MM.1S (cell line): ENCODE measurements at places on chromosomes 1 and 21.

GRCh38 chr1:43238991-43239469, 30.8 kb upstream of the TMEM125 start:
- DNase-seq = no peak

DNA sequence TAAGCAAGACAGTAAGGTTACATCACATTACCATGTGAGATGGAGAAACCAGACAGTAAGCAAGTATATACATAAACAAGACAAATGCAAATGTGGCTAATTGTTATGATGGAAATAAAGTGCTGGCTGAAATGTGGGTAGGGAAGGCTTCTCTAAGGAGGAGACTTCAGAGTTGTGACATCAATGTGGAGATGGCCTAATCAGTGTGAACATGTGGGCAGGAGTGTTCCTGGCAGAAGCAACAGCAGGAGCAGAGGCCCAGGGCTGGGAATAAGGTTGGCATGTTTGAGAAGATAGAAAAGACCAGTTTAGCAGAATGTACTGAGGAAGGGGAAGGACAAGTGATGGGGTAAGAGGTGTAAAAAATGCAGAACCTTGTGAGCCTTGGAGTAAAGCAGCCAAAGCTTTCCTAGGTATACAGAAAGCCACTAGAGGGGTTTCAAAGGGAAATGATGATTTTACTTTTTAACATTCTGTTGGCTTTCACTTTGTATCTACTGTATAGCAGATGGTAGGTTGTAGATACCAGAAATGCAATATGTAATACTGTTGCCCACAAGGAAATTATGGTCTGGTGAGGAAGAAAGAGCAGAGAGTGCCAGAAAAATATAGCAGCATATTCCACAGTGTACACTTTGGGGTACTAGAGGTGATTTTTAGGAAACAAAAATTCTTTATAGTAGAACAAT, 197.4 kb downstream of the FGGY start:
- no peak for DNase-seq

DNA sequence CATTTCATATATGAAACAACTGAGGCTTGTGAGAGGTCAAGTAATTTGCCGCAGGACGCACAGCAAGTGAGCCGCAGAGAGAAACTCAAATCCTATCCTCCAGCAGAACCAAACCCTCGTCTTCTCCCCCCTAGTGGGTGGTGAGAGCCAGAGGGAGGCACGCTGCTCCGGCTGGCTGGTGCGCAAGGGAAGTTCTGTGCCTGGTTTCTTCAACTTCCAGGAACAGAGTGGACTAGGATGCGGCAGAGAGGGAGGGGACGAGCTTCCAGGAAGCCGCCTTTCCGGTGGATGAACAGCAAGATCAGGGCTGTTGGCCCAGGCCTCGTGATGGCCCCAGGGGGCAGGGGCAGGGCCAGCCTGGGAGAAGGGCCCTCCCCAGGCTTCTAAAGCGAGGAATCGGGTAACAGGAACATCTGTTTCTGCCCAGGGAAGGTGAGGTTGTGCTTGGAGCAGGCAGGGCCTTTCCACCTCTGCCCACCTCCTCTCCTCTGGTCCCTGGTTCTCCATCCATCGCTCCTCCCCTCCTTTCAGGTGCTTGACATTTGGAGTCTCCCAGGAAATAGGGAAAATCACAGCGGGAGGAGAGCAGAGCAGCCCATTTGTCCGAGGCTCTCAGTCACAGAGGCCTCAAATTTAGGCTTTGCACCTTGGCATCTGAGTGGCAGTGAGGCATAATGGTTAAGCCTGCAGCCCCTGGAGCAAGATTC, 16.8 kb upstream of the PDIK1L start:
- DNase-seq = no peak

DNA sequence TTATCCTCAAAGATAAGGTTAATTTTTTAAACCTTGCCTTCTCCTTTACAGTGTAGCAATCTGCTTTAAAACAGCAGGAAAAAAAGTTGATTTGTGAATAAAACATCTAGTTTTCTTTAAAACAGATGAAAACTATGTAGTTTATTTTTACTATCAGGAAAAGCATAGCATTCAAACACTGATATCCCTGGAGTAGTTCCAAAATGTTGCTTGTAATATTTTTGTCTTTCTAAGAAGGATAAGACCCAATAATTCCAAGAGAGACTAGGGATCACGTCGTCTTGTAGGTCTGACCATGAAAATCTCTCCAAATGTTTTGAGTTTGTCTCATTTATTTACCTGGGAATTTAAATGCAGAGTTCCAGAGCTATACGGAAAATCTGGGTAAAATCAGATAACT, 204.0 kb downstream of the NTNG1 start:
- DNase-seq = no peak

- DNase-seq = no peak
Observed at GRCh38 chr1:90107990-90108389, 113.1 kb downstream of the ZNF326 start.

DNA sequence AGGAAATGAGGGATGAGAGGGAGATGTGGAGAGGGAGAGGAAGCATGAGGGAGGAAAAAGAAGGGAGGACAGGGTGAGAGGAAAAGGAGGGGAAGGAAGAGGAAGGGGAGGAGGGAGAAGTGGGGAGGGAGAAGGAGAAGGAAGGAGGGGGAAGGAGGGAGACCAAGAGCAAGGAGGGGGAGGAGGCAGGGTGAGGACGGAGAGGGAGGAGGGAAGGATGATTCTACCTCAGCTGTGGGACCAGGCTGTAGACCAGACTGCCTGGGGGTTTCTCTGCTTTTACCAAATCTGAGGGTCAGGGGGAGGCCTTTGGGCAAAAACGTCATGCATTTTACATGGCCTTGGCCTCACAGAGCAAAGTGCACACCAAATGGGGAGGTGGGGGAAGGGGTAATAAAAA, 94.5 kb downstream of the KCND3 start:
- DNase-seq = no peak

DNA sequence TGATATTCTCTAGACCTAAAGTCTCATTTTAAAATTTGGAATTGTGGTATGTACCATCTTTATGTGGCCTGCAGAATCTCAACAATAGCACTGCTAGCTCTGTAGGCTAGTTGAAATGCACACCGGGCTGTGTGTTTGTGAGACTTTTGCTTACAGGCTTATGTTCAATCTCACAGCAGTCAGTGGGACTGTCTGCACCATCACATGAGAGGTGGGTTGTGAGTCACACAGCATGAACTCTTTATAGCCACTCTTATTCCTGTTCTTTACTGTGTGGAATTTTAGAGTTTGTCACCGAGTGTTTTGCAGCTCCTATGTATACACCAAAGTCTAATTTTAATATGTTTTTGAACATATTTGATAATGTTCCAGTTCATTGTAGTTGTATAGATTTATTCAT, 74.6 kb downstream of the RASAL2 start:
- DNase-seq = no peak

DNA sequence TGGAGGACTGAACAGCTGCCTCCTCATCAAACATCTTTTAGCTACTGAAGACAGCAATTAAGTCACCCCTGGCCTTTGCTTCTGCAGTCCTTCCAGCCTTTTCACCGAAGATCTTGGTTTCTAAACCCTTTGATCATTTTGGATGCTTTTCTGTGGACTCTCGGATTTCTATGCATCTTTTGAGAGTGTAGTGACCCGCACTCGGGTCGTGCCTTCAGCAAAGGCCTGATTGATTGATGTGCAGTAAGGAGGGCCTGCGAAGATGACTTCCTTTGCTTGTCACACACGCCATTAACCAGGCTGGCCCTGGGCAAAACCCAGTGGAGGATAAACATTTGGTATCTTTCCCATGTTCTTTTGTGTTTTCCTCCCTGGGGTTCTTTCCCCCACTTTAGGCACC, 157.5 kb upstream of the CD34 start:
- no peak for DNase-seq

DNA sequence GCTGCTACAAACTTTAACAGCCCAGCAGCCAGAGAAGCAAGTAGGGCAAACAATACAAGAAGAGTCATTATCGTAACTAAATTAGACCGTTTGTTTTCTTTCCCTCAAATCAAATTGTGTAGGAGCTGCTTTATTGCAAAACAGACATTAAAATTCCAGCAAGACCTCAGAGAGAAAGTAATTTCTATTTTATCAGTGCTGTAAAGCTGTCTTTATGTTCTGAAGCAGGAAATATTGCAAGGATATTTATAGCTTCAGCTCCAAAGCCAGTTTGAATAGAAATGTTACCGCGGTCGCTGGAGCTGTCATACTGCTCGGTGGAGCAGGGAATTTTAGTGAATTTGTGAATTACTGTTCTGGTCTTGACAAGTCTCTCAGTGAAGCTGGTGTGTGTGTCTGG, 503.8 kb upstream of the PLXNA2 start:
- DNase-seq = no peak

DNA sequence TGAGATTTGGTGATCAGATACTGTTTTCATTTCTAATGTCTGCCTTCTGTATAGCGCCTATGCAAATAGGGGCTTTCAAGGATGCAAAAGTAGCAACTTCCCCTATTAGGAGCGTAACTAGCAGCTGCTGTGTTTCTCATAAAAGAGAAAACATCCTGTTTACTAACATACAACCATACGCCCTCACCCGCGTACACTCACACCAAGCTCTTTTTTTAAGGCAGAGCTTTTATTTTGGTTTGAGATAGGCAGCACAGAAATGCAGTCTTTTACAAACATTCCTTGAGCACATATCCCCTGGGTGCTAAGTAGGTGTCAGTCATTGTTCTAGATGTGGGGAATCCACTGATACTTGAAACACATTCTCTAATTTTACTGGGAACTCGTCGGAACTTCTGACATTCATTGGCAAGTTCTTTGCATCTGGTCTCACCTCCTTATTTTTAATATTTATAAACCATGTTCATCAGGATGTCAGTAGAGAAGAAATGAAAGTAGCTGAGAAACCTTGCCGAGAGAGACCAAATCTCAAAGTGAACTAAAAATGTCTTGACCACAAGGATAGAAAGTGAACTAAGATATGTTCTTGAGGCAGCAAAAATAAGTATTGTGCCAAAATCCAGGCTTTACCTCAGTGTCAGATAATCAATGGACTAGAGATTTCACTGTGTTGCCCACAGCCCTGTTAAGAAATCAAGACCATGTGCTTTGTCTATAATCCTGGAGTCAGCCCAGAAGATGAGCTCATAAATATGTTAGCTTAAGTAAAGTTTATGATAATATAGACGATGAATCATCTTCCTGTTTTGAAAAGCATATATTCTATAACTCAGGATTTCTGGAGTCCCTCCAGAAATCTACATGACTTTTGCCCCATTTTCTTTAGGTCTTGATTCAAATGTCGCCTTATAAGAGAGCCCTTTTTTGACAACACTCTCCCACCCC, 350.9 kb downstream of the ST6GALNAC3 start:
- peak; percentile 48 for DNase-seq

DNA sequence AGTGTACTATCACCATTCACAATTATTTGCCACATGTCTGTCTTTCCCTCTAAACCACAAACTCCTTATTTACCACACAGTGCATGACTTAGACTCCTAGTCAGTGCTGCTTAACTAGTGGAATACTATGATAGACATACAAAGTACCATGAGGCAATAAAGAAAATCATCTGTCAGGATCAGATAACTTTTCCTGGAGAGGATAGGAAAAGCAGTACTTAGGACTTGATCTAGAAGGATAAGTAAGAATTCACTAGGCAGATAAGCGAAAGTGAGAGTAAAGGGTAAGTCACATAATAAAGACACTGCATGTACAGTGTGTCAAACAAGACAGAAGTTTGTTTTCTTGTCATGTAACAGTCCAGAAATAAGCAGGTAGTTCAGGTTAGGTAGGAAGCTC, 21.2 kb upstream of the TSPAN1 start:
- DNase-seq = no peak

GRCh38 chr21:25243808-25244207, 363.5 kb downstream of the MRPL39 start:
- DNase-seq = no peak

DNA sequence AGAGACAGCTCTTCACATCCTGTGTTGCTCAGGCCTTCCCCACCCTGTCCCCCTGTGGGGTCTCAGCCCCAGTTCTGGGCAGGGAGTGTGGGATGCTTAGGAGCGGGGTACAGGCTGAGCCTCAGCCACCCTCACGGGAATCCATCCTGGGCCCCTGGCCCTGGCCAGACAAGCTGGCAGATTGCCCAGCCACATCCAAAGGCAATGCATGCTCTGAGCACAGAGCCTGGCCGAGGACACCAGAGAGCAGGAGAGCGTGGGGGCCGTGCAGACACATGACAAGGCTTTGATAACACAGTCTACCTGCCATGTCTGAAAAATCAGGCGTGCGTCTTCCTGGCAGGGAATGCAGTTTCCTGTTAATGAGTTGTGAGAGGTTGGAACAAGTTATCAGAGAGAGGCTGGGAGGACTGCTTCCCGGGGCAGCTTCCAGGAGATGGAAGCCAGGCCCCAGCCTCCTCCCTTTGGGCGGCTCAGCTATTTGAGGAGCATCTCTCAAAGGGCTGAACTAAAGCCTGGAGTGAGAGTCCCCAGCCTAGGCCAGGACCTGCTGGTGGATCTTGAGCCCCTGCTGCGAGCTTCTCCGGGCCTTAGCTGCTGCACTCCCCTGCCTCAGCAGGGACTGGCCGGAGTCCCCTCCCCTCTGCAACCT, 72.2 kb upstream of the SELENON start:
- no peak for DNase-seq

DNA sequence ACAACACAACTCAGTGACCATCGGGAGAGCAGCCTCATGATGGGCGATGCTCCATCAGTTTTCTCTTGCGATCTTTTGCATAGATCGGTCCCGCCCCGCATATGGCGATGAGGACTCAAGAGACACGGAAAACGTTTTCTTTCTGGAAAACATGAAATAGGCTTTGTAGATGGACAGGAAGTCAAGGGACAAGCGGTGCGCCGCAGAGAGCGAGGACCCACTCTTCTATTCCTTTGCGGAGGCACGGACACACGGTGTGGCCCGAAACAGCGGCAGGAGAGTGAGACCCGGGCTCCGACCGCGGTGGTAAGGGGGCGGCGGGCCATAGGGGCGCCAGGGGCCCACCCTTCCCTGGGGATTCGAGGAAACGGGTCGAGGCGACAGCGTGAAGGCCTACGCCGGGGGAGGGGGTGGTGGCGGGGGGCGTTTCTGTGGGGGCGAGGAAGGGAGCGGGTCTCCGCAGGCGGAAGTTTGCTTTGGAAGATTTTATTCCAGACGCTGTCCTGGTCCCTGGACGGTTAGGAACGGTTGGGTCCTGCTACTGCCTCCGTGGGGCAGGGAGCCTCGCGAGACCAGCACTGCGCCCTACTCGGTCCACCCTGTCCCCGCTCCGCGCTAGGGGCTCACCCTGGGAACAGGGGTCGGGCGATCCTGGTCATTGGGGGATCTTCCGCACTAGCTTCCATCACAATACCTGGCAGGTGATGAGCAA, 796 bp upstream of the TDRKH start:
- DNase-seq = no peak

- no peak for DNase-seq
Observed at GRCh38 chr1:153099461-153100045, 5.2 kb upstream of the SPRR2E start.

- DNase-seq = peak; percentile 18
Observed at GRCh38 chr21:14259747-14260146, 43.8 kb downstream of the RBM11 start.

- no peak for DNase-seq
Observed at GRCh38 chr1:111756124-111756513, 418 bp downstream of the DDX20 start.

- no peak for DNase-seq
Observed at GRCh38 chr1:19409477-19410341, 75.6 kb downstream of the CAPZB start.
